ENCODE measurements at places on chromosomes 7 and 10. TPM values are rescaled to one million over a fixed set of nuclear protein-coding genes. Genes with fewer than 3 reads are reported as not detected.

The INA gene
- not detected for total RNA-seq

The CARD11 gene
- total RNA-seq: 0.39 TPM

The KLF14 gene
- total RNA-seq: 1.2 TPM

The SPDYE2B gene
- total RNA-seq: not detected

The KLHDC10 gene
- 33.8 TPM for total RNA-seq

The PRKCQ gene
- 59.2 TPM for total RNA-seq

The ACTL6B gene
- total RNA-seq: not detected

The GPR146 gene
- 7.0 TPM for total RNA-seq

The MAP3K8 gene
- total RNA-seq: 3.0 TPM

The TLL2 gene
- 0.34 TPM for total RNA-seq

The EEPD1 gene
- total RNA-seq: 45.6 TPM

The RADIL gene
- 3.7 TPM for total RNA-seq

The CTAGE4 gene
- total RNA-seq: 0.15 TPM

The CC2D2B gene
- 0.22 TPM for total RNA-seq

The NPTX2 gene
- 8.7 TPM for total RNA-seq

The GUSB gene
- 9.3 TPM for total RNA-seq

The UMAD1 gene
- total RNA-seq: 12.3 TPM

The GRID2IP gene
- not detected for total RNA-seq

The CCAR1 gene
- total RNA-seq: 31.0 TPM

The CRYGN gene
- total RNA-seq: not detected

The TMEM243 gene
- 2.6 TPM for total RNA-seq

The RTKN2 gene
- total RNA-seq: not detected

The UBE2D4 gene
- 54.2 TPM for total RNA-seq

The RELN gene
- 0.14 TPM for total RNA-seq

The LIPF gene
- total RNA-seq: not detected

The VWDE gene
- not detected for total RNA-seq

The SPDYE9 gene
- total RNA-seq: not detected

The DPP6 gene
- 0.90 TPM for total RNA-seq

The OR6V1 gene
- not detected for total RNA-seq

The UCMA gene
- total RNA-seq: not detected

The AMZ1 gene
- total RNA-seq: not detected

The LRRC18 gene
- total RNA-seq: not detected

The TSPAN14 gene
- 24.6 TPM for total RNA-seq

The GBX1 gene
- total RNA-seq: not detected

The SNX13 gene
- total RNA-seq: 42.5 TPM

The MMRN2 gene
- 19.4 TPM for total RNA-seq

The SORCS1 gene
- total RNA-seq: 0.36 TPM

The PROSER2 gene
- 2.8 TPM for total RNA-seq

The ENTPD1 gene
- total RNA-seq: 3.1 TPM

The NRCAM gene
- total RNA-seq: 1.0 TPM

Measured in psoas muscle (tissue), 8 donors.